ENCODE measurements at places on chromosomes 7 and 10.

- DNase-seq = no peak
These were observed 29.7 kb downstream of the AP3M1 start for GRCh38 chr10:74120911-74121310.

DNA sequence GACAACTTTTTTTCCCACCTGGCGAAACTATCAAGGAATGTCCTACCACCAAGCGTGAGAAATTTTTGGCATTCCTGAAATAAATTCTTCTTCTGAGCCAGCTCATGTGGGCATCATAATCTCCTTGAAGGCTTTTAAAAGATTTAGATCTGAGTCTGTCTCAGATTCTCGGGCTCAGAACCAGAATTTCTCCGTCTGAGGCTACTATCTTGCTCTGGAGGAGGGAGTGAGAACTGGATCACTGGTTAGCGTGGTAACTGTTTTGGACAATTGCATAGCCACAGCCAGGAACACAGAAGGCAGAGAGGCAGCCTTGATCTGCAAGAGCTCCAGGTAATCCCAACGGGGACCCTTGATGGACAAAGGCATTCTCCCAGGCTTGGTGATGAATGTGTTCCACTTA, 1.0 kb upstream of the PLAC9 start:
- DNase-seq = no peak

DNA sequence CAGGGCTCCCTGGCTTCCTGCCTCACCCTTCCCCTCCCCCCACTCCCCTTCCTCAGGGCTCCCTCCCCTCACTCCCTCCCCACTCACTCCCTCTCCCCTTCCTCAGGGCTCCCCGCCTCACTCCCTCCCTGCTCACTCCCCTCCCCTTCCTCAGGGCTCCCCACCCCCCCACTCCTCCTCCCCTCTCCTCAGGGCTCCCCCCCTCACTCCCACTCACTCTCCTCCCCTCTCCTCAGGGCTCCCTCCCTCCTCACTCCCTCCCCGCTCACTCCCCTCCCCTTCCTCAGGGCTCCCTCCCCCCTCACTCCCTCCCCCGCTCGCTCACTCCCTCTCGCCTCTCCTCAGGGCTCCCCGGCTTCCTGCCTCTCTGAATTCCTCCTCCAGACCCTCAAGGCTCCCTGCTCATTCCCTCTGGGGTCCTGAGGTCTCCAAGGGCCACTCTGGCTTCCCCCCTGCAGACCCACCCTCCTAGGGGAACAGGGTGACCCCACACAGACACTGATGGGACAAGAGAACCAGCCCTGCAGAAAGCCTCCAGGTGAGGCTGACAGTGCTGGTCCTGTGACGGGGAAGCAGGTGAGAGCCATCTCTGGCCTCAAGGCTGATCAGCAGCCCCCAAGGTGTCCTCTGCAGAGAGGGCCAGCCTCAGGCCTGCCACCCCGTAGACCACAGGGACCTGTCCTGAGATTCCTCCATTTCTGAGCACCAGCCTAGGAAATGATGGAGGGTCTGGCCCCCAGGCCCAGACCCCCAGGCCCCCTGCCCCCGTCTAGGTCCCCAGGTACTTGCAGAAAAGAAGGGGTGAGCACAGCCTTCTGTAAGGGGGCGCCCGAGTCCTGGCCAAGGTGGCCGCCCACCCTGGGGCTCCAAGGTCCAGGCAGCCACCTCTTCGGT, 47.2 kb downstream of the PWWP2B start:
- DNase-seq = no peak

DNA sequence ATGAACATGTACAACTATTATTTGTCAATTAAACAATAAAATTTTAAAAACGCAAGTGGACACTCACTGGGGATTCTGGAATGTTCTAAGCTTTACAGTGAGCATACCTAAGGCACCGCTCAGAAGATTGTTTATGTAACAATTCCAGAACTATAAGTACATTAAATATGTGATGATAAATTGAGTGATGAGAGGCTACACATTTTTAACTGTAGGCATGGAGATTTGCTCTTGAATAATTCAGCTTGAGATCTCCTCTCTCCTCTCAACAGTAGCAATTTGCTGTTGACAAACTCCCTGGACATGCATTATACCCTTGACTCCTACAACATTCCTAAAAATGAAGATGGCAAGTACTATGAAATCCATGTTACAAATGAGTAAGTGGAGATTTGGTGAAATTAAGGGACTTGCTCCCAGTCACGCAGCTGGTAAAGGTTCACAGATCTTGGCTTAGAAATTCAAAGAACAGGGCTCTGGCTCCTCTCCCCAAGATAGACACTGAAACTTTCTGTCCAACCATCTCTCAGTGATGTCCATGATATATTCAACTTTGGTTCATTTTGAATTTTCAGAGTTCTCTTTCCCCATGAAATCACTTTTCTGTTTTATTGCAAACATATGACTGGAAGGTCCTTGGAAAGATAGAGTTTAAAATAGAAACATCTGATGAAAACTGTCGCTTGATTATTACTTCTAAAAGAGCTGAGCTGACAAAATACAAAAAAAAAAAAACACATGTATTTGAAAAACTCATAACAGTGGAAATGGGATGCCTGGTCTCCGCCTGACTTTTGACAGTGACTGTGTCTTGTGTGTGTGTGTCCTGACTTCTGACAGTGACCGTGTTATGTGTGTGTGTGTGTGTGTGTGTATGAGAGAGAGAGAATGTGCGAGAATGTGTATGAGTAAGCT, 488.3 kb downstream of the TNS3 start:
- no peak for DNase-seq

- no peak for DNase-seq
These were observed 130.3 kb upstream of the ASAH2 start for GRCh38 chr10:50381642-50382041.

- DNase-seq = no peak
These were observed 44.9 kb downstream of the PNLIPRP2 start for GRCh38 chr10:116665541-116666125.

DNA sequence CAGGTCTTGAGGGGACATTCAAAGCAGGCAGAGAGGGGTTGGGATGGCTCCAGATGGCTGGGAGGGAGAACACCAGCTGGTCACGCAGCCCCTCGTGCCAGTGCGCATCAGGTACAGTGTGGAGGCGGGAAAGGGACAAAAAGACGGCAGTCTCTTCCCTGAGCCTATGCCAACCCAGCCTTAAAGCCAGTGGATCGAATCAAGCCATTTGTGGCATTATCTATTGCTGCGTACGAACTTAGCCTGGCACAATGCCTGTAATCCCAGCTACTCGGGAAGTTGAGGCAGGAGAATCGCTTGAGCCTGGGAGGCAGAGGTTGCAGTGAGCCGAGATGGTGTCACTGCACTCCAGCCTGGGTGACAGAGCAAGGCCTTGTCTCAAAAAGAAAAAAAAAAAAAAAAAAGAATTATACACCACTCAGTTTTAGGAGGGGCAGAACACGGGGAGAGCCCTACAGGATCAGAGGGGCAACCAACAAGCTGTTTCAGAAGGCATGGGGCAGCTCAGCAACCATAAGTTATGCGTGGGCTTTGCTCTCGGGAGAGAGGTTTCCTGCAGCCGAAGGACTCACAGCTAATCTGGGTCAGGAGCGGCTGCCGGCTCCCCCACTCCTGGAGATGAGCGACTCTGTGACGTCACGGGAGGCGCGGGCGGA, 356 bp upstream of the NDUFB2 start:
- DNase-seq = peak; percentile 87

- DNase-seq = no peak
These were observed 103.7 kb upstream of the INSYN2A start for GRCh38 chr10:127299956-127300689.

GRCh38 chr7:100802951-100803350, 24.4 kb downstream of the EPHB4 start:
- DNase-seq = no peak

GRCh38 chr10:86046845-86047460, 319.6 kb downstream of the GRID1 start:
- DNase-seq = no peak

GRCh38 chr7:150952331-150953050, 25.6 kb downstream of the KCNH2 start:
- no peak for DNase-seq

- DNase-seq = no peak
These were observed 10.7 kb downstream of the PSAP start for GRCh38 chr10:71840177-71840957.

GRCh38 chr7:23349484-23350157, 50.5 kb downstream of the MALSU1 start:
- DNase-seq = no peak

DNA sequence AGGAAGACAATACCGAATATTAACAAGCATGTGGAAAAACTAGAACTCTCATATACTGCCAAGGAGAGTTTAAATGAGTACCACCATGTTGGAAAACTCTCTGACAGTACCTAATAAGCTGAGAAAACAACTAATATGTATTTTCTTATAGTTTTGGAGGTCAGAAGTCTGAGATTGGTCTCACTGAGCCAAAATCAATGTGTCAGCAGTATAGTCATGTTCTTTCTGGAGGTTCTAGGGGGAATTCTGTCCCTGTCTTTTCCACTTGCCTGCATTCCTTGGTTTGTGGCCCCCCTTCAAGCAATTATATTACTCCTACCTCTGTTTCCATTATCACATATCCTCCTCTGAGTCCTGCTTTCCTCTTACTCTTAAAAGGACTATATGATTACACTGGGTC, 144.6 kb downstream of the HBP1 start:
- DNase-seq = no peak

DNA sequence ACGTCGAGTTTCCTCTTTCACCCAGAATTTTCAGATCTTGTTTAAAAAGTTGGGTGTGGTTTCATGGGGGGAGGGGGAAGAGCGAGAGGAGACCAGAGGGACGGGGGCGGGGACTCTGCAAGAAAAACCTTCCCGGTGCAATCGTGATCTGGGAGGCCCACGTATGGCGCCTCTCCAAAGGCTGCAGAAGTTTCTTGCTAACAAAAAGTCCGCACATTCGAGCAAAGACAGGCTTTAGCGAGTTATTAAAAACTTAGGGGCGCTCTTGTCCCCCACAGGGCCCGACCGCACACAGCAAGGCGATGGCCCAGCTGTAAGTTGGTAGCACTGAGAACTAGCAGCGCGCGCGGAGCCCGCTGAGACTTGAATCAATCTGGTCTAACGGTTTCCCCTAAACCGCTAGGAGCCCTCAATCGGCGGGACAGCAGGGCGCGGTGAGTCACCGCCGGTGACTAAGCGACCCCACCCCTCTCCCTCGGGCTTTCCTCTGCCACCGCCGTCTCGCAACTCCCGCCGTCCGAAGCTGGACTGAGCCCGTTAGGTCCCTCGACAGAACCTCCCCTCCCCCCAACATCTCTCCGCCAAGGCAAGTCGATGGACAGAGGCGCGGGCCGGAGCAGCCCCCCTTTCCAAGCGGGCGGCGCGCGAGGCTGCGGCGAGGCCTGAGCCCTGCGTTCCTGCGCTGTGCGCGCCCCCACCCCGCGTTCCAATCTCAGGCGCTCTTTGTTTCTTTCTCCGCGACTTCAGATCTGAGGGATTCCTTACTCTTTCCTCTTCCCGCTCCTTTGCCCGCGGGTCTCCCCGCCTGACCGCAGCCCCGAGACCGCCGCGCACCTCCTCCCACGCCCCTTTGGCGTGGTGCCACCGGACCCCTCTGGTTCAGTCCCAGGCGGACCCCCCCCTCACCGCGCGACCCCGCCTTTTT, at the start of gene VIM:
Gene VIM (plus strand): TSS at position 151 of the 925 bp plus-strand sequence. CDS start 1,182 bp downstream, outside the sequence.
- DNase-seq = peak; percentile 82

DNA sequence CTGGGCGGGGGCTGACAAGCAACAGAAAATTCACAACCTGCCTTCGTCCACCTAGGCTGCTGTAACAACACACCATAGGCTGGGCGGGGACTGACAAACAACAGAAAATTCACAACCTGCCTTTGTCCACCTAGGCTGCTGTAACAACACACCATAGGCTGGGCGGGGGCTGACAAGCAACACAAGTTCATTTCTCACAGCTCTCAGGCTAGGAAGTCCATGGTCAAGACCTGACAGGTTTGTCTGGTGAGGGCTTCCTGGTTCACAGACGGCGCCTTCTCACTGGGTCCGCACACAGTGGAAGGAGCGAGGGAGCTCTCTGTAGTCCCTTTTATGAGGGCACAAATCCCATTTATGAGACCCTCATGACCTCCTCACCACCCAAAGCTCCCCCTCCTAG, 52.2 kb downstream of the DIP2C start:
- no peak for DNase-seq

- no peak for DNase-seq
These were observed 15.0 kb upstream of the FAM24B start for GRCh38 chr10:122894261-122894944.

DNA sequence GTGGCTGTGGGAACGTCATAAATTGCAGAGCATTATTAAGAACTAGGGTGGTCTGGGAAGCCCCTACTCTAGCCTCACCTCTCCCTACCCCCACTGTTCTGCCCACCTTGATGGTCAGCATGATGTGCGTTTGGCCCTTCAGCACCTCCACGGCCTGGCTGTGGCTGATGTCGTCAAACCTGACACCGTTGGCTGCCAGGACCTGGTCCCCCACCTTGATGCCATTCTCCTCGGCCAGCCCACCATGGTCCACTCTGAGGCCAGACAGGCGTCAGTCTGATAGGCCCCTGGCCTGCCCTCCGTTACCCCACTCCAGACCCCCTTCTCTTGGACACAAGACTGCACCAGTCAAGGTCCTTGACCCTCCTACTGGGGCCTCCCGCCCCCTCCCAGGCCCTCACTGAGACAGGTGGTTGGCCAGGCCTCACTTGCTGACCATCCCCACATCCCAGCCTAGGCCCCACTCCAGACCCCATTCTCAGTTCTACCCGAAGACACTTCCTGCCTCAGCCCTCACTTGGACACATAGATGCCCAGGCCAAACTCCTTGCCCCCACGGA, 9.2 kb downstream of the PDZD7 start:
- no peak for DNase-seq

DNA sequence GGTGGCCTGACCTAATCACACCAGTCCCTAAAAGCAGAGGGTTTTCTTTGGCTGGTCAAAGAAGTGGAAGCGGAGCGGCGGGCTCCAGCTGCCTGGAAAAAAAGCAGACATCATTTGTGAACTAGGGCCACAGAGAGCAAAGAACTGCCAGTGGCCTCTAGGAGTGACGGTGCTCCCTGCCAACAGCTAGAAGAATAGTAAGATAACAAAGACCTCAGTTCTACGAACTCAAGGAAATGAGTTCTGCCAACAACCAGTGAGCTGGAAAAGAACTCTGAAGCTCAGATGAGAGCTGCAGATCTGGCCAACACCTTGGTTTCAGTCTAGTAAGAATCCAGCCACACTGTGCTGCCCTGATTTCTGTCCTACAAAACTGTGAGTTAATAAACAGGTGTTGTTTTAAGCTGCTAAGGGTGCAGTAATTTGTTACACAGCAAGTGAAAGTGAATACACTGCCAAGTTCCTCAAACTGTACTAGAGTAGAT, 178.0 kb downstream of the SRPK2 start:
- no peak for DNase-seq

DNA sequence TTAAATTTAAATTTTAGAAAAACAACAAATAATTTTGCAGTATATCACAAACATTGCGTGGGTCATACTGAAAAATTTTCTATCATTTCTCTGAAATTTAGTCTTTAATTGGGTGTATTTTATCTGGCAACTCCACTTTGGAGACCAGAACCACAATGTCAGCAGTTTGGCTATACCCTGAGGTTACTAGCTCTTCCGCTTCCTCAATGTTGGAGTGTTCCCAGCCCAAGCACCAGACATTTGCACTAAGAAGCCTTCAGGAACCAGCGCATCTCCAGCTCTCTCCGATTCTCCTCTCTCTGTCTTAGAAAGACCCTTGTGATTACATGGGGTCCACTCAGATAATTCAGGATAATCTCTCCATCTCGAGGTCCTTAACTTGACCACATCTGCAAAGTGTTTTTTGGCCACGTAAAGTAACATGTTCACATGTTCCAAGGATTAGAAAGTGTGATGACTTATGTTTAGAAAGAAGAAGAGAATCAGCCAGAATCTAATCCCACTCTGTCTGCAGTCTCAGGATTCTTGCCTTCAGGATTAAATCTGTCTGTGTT, 43.1 kb upstream of the ADRB1 start:
- no peak for DNase-seq

- DNase-seq = no peak
These were observed 60.0 kb upstream of the MKLN1 start for GRCh38 chr7:131267631-131268030.

All from stimulated activated CD8-positive, alpha-beta memory T cell treated with anti-CD3 and anti-CD28 coated beads, Interleukin-4, amount 100 ng/mL, for 4 hours (primary cell).